GM10248 (cell line): ENCODE measurements at places on chromosomes 6 and 20.
A peak's percentile ranks its signal among the peaks of the same experiment; 100 is the strongest.

DNA sequence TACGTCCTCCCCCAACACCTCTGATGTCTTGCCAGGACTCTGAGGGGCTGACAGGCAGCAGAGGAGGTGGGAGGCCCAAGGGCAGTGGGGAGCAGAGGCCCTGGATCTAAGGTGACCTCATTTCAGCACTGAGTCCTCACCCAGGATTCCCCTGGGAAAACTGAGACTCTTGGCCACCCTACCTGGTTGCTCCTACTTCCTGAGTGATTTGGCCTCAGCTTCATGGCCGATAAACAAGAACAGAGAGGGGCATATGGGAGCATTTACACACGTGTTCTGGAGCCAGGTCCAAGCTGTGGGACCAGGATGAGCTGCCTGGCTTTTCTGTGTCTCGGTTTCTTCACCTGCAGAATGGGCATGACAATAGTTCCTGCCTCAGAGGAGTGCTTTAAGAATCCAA, 133.8 kb downstream of the ANKRD60 start:
- no peak for DNase-seq

DNA sequence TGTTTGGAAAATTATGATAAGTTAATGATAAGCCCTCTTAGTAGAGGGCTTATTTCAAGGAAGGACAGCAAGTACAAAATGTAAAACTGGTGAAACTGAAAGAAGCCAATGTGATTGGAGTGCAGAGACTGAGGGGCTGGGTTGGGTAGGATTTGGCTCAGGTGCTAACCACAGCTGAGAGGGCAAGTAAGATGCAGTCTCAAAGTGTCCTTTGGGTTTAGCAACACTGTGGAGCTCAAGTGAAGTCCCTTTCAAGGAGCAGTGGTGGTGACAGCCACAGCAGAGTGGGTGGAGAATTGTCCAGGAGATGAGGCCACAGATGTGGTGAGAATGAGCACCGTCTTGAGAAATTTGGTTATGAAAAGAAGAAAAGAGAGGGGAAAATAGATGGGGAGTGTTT, 181.4 kb downstream of the AKAP7 start:
- no peak for DNase-seq

- no peak for DNase-seq
Measured at GRCh38 chr20:34996243-34997028, 40.8 kb downstream of the MYH7B start.

- DNase-seq = no peak
Measured at GRCh38 chr6:82467338-82467737, 103.7 kb downstream of the TPBG start.

- DNase-seq = no peak
Measured at GRCh38 chr6:18613319-18613925, 226.3 kb downstream of the RNF144B start.

GRCh38 chr6:143295932-143296331, 154.6 kb downstream of the ADAT2 start:
- no peak for DNase-seq

- DNase-seq = no peak
Measured at GRCh38 chr6:28736121-28736520, 187.7 kb downstream of the TRIM27 start.

DNA sequence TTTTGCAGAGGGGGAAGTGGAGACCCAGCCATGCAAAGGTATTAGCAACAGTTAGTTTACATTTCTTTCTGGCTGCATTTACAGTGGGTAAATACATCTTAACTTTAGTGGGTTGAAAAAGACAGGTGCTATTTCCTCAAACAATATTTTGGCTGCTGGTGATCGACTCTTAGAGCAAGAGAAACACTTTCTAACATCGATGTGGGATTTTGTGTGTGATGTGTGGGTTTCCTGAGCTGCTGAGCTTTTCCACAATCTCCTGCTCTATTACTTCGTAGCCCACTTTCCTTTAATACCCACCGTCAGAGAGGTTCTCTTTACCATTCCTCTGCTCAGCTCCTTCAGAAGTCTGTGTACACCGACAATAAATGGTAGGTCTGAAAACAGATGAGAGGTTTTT, 339.0 kb downstream of the NRN1 start:
- DNase-seq = no peak

DNA sequence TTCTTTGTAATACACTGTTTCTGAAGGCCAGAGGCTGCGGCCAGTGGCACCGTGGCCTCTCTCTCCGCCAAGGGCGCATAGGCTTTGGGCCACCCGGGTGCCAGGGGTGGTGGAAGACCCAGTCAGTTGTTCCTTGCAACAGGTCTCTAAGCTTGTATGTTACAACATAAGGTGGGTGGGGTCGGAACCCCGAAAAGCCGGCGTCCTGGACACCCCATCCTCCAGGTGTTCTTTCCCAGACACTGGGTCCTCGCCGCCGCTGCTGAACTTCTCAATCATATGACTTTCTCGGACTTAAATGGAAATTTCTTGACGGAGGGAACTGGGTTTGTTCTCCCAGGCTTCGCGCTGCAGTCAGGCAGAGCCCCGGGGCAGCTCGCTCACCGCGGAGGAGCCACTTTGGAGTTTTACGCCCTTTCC, 983 bp upstream of the KCNQ5 start:
- peak; percentile 18 for DNase-seq

DNA sequence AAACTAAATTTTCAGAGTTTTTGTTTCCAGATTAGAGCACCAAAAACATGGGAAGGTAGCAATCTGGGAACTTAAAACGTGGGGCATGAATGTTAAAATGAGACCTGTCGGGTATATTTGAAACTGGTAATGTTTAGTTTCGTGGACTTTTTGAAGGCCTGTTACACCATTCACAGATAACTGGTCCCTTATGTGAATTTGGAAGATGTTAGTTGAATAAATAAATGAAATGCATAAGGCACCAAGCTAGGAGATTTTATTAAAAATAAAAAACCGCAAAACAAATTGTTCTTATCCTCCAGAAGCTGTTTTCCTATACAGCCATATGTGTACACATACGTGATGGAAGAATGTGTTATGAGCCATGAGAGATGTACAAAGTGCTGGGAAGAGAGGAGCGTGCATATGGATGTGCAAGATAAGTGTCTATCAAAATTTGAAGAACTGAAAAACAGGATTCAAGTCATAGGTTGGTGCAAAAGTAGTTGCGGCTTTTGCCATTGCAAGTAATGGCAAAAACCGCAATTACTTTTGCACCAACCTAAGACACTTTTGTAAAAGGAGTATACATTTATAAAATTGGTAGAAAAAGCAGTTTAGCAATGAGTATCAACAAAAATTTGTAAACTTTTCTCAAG, 700 bp upstream of the MCUR1 start:
- DNase-seq = no peak

GRCh38 chr20:5448449-5449118, 131.8 kb upstream of the PROKR2 start:
- DNase-seq = peak; percentile 62

- no peak for DNase-seq
Measured at GRCh38 chr6:170362121-170362520, 55.6 kb downstream of the FAM120B start.

DNA sequence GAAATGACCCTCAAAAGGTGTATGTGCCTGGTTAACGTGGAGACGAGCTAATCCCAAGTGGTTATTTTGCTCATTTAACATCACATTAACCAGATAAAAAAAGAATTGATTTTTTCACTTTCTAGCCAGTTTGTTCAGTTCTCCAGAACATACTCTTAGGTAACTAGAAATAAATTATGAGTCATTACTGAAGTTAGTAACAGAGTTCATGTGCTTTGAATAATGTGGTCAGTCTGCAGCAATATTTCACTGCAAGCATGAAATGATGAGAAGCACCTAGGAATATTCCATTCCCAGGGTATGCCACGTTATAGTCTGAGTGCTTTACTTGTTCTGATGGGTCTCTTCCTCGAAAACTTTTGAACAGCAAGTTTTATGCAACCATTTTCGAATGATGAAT, 138.3 kb upstream of the INSM1 start:
- no peak for DNase-seq

GRCh38 chr20:51678026-51678697, 90.0 kb downstream of the ATP9A start:
- no peak for DNase-seq

DNA sequence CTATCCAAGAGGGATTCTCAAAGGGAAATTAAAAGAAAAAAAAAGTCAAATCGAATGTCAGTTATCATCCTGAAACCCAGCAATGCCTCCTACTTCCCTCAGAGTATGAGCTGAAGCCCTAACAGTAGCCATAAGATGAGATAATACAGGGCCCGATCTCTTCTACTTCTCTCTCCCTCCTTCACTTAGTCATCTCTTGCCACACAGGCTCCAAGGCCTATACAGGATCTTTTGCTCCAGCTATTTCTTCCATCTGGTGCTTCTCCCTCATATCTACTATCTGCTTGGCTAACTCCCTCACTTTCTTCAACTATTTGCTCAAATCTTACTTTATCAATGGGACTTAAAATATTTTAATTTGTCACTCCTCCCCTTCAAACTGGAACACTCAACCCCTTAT, 215.3 kb downstream of the RNGTT start:
- DNase-seq = no peak

GRCh38 chr6:90003069-90003795, 109.0 kb downstream of the GJA10 start:
- DNase-seq = no peak

DNA sequence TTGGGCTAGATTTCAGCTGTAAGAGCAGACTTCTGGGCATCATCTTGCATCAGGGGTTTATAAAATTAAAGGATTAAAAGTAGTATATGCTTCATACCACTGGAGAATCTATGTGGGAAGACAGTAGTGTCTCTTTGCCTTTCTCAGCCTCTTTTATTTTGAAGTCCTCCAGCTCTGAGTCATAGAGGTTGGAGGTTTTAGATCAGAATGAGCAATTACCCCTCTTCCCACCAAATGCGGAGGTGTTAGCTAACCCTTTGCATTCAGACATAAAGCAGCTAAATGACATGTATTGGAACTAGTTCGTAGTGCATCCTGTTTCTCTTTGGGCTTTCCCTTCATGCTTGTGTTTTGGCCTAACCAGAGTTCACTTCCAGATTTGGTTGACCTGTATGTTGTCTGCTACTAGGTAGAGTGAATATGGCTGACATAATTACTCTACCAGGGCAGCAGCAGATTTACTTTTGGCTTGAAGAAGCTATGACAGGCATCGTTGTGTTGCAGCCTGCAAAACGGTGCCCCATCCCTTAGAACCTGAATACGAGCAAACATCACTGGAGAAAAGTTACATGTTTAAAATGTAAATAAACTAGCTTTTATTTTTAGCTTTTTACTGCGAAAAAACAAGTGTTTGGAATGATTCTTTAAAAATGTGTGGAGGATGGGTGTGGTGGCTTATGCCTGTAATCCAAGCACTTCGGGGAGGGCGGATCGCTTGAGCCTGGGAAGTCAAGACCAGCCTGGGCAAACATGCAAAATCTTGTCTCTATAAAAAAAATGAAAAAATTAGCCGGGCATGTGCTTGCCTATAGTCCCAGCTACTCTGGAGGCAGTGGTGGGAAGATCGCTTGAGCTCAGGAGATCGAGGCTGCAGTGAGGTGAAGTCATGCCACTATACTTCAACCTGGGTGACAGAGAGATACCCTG, 82.2 kb downstream of the MYO6 start:
- DNase-seq = peak; percentile 28

DNA sequence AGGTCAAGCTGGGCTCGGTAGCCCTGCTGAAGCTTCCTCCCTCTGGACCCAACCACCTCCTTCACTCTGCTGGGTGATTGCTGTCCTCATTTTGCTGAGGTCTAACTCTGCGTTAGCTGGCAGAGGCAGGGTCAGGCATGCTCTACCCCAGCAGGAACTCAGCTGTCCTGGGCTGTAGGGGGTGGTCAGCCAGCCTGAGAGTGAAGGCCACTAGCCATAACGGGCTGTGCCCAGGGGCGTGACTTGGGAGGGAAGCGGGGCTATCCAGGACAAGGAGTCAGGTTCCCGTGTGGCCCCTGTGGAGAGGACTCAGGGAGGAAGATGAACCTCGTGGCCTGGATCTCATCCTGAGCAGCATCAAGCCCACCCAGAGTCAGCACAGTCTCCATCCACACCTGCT, 761 bp downstream of the CST5 start:
- DNase-seq = no peak

- no peak for DNase-seq
Measured at GRCh38 chr6:149157126-149157525, 160.4 kb upstream of the TAB2 start.

DNA sequence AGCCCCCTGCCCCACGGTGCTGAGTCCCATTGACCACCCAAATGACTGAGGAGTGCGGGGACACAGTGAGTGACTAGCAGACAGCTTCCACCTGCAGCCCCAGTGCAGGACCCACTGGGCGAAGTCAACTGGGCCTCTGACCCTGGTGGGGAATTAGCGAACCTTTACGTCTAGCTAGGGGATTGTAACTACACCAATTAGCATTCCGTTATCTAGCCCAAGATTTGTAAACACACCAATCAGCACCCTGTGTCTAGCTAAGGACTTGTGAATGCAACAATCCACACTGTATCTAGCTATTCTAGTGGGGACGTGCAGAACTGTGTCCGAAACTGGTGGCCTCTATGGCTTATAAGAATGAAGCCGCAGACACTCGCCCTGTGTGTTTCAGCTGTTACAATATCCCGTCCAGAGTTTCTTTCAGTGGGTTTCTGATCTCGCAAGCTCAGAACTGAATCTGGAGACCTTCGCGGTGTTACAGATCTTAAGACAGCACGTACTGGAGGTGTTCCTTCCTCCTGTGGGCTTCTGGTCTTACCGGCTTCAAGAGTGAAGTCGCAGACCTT, 21.1 kb upstream of the GMPR start:
- no peak for DNase-seq

GRCh38 chr6:44452725-44453124, 65.2 kb downstream of the CDC5L start:
- DNase-seq = no peak

DNA sequence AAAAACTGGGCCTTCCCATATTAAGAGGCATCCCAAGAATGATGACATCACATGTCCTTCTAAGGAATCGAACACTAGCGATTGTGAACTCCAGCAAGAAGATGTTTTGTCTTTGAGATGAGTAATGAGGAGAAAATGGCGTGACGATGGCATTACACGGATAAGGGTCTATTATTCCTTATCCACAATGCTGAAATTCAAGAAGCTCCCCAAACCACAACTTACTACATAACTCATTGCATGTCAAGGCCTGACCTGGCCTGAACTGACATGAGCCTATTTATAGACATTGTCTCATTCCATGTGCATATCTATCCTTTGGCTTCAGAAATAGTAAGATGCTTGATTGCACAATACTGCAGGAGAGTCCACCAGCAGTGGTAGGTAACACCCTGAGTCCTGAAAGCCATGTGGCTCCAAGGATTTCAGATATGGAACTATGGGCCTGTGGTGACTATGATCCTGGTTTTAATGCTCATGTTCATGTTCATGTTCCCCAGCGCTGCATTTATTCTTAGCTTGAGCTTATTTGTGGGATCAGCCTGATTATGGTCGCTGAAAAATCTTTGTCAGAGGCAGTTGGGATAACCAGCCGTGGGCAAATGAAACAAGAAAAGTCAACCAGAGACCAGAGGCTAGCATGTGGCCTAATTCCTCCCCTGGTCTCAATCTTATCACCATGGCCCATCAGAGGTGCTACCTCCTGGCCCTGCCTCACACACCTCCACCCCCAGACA, 183.2 kb upstream of the JARID2 start:
- DNase-seq = no peak

GRCh38 chr6:159193923-159194322, 24.7 kb downstream of the FNDC1 start:
- no peak for DNase-seq
